Activated CD8-positive, alpha-beta memory T cell treated with anti-CD3 and anti-CD28 coated beads, Interleukin-2, amount 10 ng/mL, durations not matched to agents 7 days and 5 days (primary cell): ENCODE measurements at places on chromosomes 4 and X. TPM values are rescaled to one million over a fixed set of nuclear protein-coding genes. Genes with fewer than 3 reads are reported as not detected.

GRCh38 chr4:143743591-143743990 lies 43.1 kb upstream of the FREM3 start:
- no peak overlapping the region for H3K4me3 ChIP-seq
- no peaks in the 10 kb centered on the region for H3K4me1 ChIP-seq
- H3K27ac ChIP-seq = no peak overlapping the region
- DNase-seq = no peak
- no peaks in the 10 kb centered on the region for H3K27me3 ChIP-seq
- H3K36me3 ChIP-seq = no peaks in the 10 kb centered on the region

- peaks cover 13% of the 10 kb centered on the region for H3K36me3 ChIP-seq
- H3K27me3 ChIP-seq = no peaks in the 10 kb centered on the region
- no peak overlapping the region for H3K4me3 ChIP-seq
- no peak for DNase-seq
- H3K4me1 ChIP-seq = peaks cover 44% of the 10 kb centered on the region
Observed at GRCh38 chr4:152112887-152113286, 352.1 kb upstream of the GATB start.

Gene PCYT1B
- not detected for total RNA-seq

- no peak for DNase-seq
- peaks cover 39% of the 10 kb centered on the region for H3K36me3 ChIP-seq
- no peak overlapping the region for H3K4me3 ChIP-seq
- no peak overlapping the region for H3K27ac ChIP-seq
- H3K4me1 ChIP-seq = peaks cover 12% of the 10 kb centered on the region
Observed at GRCh38 chr4:139682309-139682708, 16.7 kb downstream of the MGST2 start.

DNA sequence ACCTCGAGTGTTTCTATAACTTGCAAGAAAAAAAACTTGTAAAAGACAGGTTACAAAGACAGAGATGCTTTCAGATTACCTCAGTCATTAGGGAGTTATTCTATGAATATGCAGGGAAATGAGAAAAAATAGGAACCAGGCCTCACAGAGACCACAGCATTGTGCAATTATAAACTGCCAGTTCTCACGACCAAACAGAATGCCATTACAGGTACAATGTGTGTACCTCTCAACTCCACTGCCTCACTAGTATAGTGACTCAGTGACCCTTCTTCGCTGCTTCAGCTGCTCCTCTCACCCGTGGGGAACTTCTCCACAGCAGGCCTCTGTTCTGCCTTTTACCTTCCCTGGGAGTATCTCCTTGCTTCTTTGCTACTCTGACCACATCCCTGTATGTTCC lies 2.3 kb upstream of the HTATSF1 start:
- H3K4me3 ChIP-seq = peak overlapping the region; percentile 24
- peaks cover 27% of the 10 kb centered on the region for H3K27me3 ChIP-seq
- peaks cover 16% of the 10 kb centered on the region for H3K4me1 ChIP-seq
- no peak for DNase-seq
- peaks cover 4% of the 10 kb centered on the region for H3K36me3 ChIP-seq
- peak overlapping the region; percentile 67 for H3K27ac ChIP-seq

DNA sequence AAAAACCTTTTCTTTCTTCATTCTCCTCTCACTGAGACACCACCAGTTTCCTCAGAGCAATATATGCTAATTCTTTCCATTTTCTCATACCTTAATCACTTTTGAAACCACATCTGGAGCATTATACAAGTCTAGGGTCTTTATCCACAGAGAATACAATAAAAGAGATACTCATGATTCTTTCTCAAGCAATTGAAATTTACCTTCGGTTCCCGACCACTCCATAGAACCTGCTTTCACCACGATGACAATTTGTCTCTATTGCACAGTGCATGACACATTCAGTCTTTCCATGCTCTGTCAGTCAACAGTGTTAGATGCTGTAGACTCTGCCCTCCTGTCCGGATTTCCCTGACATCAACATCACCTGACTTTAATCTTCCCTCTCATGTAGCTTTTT lies 409.3 kb upstream of the NWD2 start:
- no peaks in the 10 kb centered on the region for H3K36me3 ChIP-seq
- no peak overlapping the region for H3K27ac ChIP-seq
- H3K4me3 ChIP-seq = no peak overlapping the region
- DNase-seq = no peak
- H3K4me1 ChIP-seq = no peaks in the 10 kb centered on the region

- no peaks in the 10 kb centered on the region for H3K27me3 ChIP-seq
- no peak overlapping the region for H3K4me3 ChIP-seq
- H3K27ac ChIP-seq = no peak overlapping the region
- peak; percentile 58 for DNase-seq
Observed at GRCh38 chr4:55435141-55435841, 39.5 kb downstream of the TMEM165 start.

- H3K27ac ChIP-seq = no peak overlapping the region
- no peak overlapping the region for H3K4me3 ChIP-seq
- H3K4me1 ChIP-seq = no peaks in the 10 kb centered on the region
- H3K36me3 ChIP-seq = no peaks in the 10 kb centered on the region
- no peak for DNase-seq
Observed at GRCh38 chrX:7798327-7798726, 44.6 kb upstream of the VCX start.

Gene ZCCHC18
- total RNA-seq = 3.9 TPM

- peaks cover 20% of the 10 kb centered on the region for H3K36me3 ChIP-seq
- no peak overlapping the region for H3K27ac ChIP-seq
- no peak overlapping the region for H3K4me3 ChIP-seq
- no peaks in the 10 kb centered on the region for H3K4me1 ChIP-seq
Observed at GRCh38 chr4:3176367-3177229, 72.4 kb upstream of the MSANTD1 start.

DNA sequence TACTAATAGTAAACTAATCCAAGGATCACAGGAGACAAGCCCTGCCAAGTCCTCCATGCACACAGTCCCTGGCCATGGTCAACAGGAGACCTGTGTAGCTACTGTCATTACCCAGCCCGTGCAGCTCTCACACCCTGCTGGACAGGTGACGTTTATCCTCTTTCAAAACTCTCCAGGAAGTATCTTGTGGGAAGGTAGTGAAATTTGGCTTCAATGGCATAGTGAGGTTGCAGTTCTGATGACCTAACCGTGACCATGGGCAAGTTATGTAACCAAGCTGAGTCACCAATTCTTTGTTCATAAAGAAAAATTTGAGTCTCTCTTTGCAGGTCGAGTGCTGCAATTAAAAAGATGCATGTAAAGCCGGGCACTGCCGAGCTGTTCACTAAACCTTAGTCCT lies 11.3 kb upstream of the SLC2A9 start:
- no peak for DNase-seq
- no peak overlapping the region for H3K27ac ChIP-seq
- peaks cover 21% of the 10 kb centered on the region for H3K4me1 ChIP-seq
- H3K27me3 ChIP-seq = peaks cover 17% of the 10 kb centered on the region

DNA sequence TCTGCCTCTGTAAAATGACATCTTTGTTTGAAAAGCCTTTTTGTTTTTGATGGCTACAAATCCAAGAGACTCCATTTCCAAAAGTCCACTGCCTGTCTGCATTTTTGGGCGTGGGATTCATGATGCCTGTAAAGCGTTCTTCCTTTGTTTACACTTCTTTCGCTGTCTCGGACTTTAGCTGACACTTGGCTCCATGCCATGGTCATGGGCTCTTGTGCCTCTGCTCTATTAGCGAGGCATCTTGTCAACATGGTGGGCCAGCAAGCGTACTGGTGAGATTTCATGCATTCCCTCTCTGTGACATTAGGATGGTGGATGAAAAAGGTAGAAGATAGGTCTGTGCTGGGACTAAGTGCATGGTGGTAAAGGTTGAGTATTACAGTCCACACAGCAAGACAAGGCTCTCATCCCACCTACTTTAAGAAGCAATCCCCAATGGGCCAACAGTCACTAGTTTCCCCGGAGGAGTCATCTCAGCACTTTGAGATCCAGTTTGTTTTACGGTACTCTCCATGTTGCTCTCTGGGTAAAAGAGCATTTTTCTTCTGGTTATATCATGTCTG lies 298.2 kb upstream of the KLF3 start:
- no peak for DNase-seq
- H3K4me3 ChIP-seq = no peak overlapping the region
- no peaks in the 10 kb centered on the region for H3K4me1 ChIP-seq
- no peak overlapping the region for H3K27ac ChIP-seq
- no peaks in the 10 kb centered on the region for H3K36me3 ChIP-seq

DNA sequence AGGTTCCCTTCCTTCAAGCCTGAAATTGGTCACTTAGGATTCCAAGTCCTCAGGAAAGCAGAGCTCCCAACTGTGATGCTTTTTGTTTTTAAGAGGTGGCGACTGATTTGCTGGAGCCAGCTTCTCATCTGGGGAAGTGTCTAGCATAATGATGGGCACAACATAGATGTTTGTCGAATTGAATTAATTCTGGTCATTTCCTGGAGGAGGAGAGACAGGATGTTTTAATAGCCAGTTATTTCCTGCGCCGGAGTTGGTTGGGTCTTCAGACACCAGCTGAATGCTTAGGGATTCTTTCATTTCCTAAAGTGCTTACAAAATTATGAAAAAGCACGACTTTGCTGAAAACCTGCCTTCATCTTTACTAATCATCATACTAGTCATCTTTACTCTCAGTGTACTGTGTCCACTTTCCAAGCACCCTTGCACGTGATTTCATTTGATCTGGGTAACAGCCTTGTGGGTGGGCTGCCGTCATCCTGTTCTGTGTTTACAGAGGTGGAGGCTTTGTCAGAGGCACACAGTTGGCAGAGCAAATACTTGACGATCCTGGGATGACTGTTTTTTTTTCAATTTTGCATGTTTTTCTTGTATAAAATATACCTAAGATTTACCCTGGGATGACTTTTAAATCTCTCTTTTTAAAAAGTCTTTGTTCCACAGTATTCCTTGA lies 49.5 kb downstream of the RGS12 start:
- H3K36me3 ChIP-seq = no peaks in the 10 kb centered on the region
- H3K27me3 ChIP-seq = no peaks in the 10 kb centered on the region
- no peak overlapping the region for H3K27ac ChIP-seq
- DNase-seq = peak; percentile 40
- H3K4me3 ChIP-seq = no peak overlapping the region
- peaks cover 11% of the 10 kb centered on the region for H3K4me1 ChIP-seq

Gene ARSJ
- not detected for total RNA-seq

Gene CTAG2
- total RNA-seq = 30.3 TPM

Gene SHISA3
- 0.61 TPM for total RNA-seq

Gene TAF7L
- total RNA-seq = not detected

GRCh38 chr4:149166876-149167275 lies 648.8 kb downstream of the IQCM start:
- H3K27ac ChIP-seq = no peak overlapping the region
- no peak overlapping the region for H3K4me3 ChIP-seq
- no peaks in the 10 kb centered on the region for H3K36me3 ChIP-seq
- no peaks in the 10 kb centered on the region for H3K27me3 ChIP-seq
- DNase-seq = no peak
- H3K4me1 ChIP-seq = no peaks in the 10 kb centered on the region

DNA sequence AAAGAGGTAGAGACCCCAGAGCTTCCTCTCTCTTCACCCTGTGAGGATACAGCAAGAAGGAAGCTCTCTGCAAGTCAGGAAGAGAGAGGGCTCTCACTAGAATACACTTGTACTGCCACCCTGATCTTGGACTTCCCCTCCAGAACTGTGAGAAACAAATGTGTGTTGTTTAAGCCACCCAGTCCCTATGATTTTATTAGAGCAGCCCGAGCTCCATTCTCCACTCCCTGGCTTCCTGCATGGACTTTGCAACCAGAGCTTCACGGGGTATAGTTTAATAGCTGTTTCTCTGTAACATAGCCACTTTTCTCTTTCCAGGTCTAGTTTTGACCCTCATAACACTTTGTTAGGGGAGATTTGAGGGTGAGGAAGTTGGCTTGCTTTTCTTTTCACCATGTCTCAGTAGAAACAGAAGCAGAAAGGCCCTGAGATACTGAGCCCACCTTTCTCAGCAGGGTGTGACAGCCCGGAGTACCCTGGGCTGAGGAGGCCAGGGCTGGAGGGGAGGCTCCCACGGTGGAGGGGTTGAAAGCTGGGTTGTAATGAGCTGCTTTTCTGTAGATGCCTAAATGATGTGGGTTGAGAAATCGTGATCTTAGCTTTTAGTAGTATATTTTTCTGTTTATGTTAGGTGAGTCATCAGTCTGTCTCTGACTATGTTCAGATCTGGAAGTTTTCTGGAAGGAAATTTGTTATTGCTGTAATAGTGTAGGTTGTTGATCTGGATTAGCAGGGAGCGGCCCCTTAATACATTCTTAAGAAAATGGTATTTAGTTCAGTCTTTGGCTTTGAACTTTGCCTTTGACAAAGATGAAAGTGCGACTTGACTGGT lies 118.6 kb downstream of the PTTG2 start:
- H3K4me1 ChIP-seq = peaks cover 10% of the 10 kb centered on the region
- peak overlapping the region; percentile 5 for H3K27ac ChIP-seq
- H3K4me3 ChIP-seq = no peak overlapping the region
- H3K27me3 ChIP-seq = no peaks in the 10 kb centered on the region

DNA sequence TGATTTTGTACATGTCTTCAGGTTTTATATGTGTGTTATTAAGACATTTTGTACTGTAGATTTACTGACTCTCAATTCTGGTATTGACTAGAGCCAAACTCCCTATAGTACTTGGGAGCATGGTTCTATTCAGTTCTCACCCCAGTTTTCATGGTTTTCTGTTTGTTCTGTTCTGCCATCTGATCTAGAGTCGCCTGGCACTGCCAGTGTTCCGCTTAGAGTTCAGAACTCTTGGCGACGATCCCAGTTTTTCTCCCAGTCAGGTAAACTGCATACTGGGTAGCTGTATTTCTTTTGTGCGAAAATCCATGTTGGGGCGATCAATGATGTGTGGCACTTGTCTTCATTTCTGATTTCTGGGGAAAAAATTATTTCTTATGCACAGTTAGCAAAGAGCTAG lies 78.0 kb downstream of the PHOX2B start:
- H3K4me3 ChIP-seq = no peak overlapping the region
- H3K27me3 ChIP-seq = peaks cover 2% of the 10 kb centered on the region
- H3K4me1 ChIP-seq = no peaks in the 10 kb centered on the region
- H3K27ac ChIP-seq = no peak overlapping the region
- no peak for DNase-seq
- no peaks in the 10 kb centered on the region for H3K36me3 ChIP-seq

DNA sequence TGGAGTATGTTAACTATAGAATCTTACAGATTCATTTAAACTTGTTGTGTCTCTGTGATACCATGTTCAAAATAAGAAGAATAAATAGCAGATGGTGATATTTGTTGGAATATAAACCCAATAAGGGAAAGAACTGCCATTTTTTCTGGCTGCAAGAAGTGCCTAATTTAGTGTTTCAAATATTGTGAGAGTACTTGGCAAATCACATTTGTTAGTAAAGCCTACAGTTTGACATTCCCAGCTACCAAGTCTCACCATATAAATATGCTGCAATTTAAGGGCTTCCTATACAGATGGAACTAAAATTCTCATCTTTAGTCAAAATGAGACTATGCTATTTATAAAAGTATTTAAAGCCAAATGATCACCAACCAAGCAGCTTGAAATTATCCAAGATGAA lies 96.0 kb upstream of the WDFY3 start:
- H3K4me3 ChIP-seq = no peak overlapping the region
- DNase-seq = no peak
- H3K27ac ChIP-seq = no peak overlapping the region
- no peaks in the 10 kb centered on the region for H3K36me3 ChIP-seq
